ENCODE measurements at places on chromosomes 2 and 18.
A peak's percentile ranks its signal among the peaks of the same experiment; 100 is the strongest.

DNA sequence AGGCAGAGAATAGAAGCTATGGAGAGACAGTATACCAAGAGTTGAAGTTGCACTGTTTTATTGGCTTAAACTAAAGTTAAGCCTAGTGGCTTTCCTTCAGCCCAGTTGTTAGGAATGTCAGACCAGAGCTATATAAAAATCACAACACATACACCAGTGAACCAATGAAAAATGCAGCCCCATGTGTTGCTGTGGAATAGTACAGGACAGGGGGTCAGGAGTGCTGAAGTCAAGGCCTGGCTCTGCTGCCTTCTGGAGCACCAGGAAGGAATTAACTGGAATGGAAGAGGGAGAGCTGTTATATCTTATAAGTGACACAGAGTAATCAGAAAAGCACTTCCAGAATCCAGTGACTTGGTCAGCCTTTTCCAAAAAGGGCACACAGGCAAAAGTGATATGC, 58.9 kb downstream of the OSR1 start:
- no peak for DNase-seq

DNA sequence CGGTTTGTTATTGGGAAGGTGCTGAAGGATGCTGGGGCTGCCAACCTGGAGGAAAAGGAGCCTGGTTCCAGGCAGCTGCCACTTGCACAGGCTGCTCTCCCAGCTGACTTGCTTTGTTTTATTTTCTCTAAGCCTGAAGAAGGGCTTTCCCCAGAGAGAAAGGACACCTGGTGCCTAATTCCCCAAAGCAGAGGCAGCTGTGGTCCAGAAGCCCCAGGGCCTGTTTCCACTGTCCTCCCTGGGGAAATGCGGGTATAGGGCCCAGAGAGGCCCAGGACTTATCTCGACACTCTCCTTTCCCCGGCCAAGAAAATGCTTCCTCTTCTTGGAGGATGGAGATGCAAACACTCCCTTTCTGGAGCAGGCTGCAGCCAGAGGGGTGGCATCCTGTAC, 30.1 kb downstream of the INO80C start:
- no peak for DNase-seq

DNA sequence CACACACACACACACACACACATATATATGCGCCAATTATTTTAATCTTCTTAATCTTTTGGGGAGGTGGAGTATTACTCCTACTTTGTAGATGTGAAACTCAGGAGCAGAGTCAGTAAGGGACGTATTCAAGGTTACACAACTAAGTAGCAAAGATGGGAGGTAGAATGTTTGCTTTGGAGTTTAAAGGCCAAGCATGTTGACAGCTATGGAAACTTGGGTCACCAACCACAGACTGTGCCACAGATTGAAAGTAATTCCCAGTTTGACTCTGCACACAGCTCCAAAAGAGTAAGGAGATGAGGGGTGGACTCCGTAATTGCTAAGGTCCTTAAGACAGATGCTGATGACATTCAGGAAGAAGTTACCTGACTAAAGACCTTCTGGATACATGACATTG, 124.8 kb upstream of the ITGB6 start:
- DNase-seq = no peak

GRCh38 chr2:159095813-159096212, 127.4 kb downstream of the TANC1 start:
- DNase-seq = no peak

DNA sequence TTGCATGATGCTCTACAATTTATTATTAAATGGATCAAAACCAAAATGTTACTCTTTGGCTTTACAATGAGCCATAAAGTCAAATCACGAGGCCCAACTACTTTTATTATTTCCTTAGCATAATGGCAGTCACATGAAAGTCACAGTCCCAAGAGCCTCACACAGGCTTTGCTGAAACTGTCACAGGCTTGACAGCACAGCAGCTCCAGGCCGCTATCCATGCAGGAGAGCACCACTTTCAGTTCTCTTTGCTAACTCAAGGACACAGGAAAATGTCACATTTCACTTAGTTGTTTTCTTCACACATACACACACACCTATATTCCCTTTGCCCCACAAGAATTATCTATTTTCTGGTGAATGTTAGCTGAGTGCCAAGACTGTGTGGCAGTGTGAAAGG, 11.1 kb upstream of the MSGN1 start:
- DNase-seq = no peak

DNA sequence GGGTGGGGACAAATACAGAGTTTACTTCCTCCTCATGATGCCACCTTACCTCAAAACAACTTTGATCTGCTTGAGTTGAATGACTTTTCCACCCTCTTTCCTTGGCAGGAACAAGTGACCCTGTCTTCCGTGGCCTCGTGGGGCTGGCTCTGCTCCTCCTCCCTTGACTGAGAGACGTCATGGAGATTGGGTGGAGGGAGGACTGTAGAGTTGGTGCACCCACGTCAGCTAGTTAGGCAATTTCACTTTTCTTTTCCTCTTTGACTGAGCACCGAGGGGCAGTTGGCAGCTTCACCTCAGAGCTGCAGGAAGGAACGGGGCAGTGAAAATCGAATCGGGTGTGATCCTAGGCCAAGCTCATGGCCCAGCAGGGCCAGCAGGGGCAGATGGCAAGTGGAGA, at the start of gene SP140:
SP140 (plus strand) TSS at position 251 of the 400 bp plus-strand sequence; CDS start at position 360, 109 bp downstream.
- peak; percentile 84 for DNase-seq

GRCh38 chr2:222944552-222944951, 83.7 kb downstream of the ACSL3 start:
- DNase-seq = no peak

- DNase-seq = no peak
Observed at GRCh38 chr18:77784759-77785379, 535.2 kb downstream of the GALR1 start.

DNA sequence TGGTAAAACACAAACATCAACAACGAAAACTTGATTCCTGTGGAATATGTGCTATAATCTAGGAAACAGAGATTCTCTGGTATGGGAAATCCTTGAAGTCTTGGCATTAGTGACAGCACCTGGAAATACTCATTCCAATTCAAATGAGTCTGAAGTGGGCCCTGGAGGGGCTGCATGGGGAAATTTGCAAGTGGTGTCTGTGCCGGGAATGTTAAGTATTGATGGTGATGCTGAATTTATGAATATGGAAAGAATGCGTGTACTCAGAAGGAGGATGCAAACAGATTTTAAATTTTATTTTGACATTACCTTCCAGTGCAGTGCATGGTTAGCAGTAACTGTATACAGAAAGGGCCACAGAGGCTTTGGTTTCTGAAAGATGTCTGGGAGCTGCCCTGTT, 37.2 kb downstream of the PTPRM start:
- DNase-seq = no peak

GRCh38 chr2:3041841-3042600, 335.6 kb downstream of the EIPR1 start:
- no peak for DNase-seq

GRCh38 chr2:229543176-229543873, 171.0 kb downstream of the DNER start:
- no peak for DNase-seq

DNA sequence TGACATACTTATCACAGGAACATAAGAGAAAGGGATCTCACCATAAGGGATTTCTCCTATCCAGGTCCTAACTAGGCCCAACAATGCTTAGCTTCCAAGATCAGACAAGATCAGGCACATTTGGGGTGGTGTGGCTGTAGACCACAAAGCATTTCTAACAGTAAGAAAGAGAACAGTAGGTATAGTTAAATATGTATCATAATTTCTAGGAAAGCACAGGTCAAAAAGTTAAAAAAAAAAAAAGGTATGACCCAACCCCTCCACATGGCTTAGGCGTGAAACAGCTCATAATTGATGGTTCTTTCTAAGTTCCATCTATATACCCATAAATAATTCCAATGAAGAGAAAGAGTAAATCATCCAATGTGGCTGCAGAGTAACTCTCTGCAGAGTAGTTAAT, 6.9 kb downstream of the PRKD3 start:
- no peak for DNase-seq

DNA sequence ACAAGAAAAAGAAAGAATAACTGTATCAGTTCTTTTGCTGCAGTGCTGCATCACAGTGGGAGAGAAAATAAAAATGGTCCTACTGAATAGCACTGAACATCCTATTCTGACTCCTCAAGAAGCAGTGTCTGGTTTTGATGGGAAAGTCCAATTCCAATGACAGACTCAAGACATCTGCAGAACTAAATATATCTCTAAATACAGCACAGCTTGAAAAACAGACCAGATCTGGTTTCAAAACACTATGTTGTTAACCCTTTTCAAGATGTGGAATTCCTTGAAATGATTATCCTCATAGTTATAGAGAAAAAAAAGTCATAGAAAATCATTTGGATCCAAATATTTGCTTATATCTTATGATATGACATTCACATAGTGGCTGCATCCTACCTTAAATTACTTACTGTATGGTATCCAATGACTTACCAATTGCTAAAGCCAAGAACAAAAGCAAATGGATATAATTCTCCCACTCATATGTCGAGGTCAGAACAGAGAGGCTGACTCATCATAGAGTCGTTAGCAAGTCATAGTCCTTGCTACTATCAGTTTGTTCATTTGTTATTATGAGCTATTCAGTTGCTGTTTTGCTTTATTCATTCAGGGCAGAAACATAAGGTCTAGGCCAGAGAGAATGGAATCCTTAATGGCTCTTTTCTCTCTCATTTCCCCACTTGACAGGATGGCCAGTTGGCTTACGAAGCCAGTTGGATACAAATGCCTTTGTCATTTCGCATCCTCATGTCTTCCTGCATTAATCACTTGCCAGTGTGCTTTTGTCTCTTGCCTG, 62.5 kb upstream of the ACVR2A start:
- DNase-seq = no peak

DNA sequence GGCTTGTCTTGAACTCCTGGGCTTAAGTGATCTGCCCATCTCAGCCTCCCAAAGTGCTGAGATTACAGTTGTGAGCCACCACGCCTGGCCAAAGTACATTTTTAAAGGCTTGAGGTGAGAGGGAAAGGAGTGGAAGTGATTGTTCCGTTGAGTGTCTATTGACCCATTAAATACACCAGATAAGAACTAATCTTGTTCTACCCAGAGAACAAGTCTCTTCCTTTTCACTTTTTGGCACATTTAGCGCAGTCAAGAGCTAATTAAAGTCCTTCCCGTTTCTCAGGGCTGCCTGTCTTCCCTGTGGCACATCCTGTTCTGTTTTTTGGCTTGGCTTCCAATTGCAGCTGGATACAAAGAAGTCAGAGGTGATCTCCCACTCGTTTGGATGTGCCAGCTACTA, 172.3 kb downstream of the ALPK2 start:
- no peak for DNase-seq

DNA sequence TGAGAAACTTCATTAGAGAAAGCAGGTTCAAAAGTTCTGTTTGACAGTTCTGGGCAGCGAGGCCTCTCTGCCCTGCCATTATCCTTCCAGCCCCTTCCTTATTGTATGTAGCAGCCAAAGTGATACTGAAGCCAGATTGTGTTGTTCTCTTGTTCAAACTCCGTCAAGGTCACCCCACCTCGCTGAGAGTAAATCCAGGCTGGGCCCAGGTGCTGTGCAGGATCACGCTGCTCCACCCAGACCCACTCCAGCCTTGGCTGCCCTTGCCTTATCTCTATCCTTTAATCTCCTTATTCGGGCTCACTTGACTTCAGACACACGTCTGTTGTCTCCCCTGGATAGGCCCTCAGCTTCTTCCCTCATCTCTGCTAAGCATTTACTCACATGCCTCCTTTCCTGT, 196.1 kb downstream of the CPS1 start:
- DNase-seq = no peak

DNA sequence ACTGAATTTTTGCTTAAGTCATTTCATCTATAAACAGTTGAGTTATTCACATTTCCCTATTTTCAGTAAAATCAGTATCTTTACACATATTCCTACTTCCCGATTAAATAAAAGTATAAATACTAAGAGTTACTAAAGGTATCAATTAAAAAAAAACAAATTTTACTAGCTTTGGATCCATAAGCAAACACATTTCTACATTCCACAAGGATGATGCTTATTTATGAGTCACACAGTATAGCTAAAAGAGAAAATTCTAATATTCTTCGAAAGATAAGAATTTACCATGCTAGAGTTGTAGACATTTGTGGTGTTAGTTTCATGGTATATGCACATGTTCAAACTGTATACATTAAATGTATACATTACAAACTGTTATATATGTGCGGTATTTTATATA, 23.7 kb downstream of the PGAP1 start:
- no peak for DNase-seq

GRCh38 chr2:130894326-130894942, 57.7 kb downstream of the ARHGEF4 start:
- DNase-seq = no peak

- DNase-seq = no peak
Observed at GRCh38 chr18:38262661-38263060, 697.1 kb upstream of the CELF4 start.

DNA sequence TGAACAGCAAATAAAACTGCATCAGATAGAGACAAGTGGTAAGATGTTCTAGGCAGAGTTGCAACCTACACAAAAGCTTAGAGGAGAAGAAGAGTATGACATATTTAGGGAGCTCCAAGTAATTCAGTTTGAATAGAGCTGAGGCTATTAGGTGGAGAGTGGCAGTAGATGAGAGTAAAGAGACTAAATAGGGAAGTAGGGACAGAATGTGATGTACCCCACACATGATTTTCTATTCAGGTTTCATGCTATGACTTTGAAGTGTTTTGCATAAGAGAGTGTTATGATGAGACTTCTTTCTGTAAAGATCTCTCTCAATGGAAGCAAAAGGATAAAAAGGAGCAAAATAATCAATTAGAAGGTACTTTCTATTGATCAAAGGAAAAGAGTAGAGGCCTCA, 206.8 kb upstream of the ERBB4 start:
- no peak for DNase-seq

- no peak for DNase-seq
Observed at GRCh38 chr18:78601349-78601748, 378.3 kb upstream of the SALL3 start.

DNA sequence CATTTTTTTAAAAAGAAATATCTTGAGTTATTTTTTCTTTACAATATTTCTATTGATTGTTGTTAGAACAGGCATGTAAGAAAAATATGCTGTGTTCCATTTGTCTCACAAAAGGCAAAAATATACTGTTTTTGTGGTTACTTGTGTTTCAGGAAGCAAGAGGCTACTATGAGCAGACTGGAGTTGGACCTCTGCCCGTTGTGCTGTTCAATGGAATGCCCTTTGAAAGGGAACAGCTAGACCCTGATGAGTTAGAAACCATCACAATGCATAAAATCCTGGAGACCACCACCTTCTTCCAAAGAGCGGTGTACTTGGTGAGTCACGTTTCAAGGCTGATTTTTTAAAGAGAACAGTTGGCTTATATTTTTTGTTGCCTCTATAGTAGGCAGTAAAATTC, 54.7 kb downstream of the UGGT1 start:
- no peak for DNase-seq

GRCh38 chr2:200321780-200322534, 15.5 kb downstream of the SPATS2L start:
- no peak for DNase-seq

GRCh38 chr18:58175122-58175785, 131.2 kb downstream of the NEDD4L start:
- DNase-seq = no peak

GRCh38 chr2:39494784-39495251, 57.7 kb upstream of the MAP4K3 start:
- no peak for DNase-seq
